GM10248 (cell line): ENCODE measurements at places on chromosomes 7 and 10.

DNA sequence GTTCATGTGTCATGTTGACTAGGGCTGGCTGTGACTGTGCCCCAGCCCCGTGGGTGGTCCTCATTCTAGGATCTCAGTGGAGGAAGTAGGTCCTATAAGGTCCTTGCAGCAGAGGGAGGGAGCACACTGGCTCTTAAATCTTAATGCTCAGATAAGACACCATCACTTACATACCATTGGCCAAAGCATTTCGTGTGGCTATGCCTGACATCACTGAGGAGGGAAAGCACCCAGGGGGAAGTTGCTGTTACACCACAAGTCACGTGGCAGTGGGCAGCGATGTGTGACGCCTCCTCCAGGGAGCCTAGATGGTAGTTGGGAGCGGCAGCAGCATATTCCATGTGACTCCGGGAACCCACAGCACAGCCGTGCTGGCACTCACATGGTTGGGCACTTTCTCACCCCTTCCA lies 224.7 kb upstream of the SH2B2 start:
- DNase-seq = peak; percentile 86

DNA sequence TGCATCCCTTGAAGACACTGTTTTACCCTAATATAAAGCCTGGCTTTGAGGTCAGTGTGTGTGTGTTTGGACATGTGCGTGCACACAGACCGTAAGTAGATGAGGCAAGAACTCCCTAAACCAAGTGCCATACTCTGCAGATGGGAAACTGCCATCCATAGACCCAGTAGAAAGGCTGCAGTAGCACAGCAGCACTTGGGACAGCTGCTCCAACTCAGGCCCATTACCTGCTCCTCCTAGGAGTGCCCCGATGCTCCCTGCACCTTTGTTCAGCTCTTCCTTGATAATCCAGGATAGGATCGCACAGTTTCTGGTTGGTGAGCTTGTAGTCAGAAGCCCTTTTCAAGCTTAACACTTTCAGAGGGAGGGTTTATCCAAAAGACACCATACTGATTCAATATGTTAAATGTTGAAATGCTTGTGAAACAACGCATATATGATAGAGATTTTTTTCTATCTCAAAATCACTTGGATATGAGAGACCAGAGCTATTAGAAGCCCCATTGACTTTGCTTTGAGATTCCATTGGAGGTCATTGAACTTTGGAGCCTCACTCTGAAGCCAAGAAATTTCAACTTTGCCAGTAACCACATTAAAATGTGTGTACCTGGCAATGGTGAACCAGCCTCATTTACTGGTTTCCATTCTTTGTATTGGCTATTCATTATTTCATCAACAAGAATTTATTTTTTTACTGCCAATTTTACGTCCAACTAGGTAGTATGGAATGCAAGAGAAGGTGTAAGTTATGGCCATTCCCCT lies 757.0 kb upstream of the GALNT17 start:
- DNase-seq = no peak

GRCh38 chr7:35802649-35803048 lies 1.8 kb downstream of the SEPTIN7 start:
- peak; percentile 18 for DNase-seq

DNA sequence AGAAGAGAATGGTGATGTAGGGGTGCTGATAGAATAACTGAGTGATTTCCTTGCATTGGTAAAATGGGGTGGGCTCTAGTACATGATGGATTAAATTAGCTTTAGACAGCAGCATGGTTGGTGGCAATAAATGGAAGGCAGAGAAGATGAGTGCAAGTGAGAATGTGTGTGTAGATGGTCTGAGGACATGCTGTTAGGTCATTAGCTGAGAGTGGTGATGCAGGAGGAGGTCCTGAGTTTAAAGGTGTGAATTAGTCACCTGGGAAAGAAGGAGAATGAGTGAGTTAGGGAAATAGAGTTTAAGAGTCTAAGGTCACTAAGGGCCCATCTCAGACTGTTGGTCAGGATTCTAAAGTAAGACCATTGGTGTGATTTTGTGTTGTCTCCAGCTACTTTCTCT lies 17.9 kb upstream of the SEC61A2 start:
- no peak for DNase-seq

DNA sequence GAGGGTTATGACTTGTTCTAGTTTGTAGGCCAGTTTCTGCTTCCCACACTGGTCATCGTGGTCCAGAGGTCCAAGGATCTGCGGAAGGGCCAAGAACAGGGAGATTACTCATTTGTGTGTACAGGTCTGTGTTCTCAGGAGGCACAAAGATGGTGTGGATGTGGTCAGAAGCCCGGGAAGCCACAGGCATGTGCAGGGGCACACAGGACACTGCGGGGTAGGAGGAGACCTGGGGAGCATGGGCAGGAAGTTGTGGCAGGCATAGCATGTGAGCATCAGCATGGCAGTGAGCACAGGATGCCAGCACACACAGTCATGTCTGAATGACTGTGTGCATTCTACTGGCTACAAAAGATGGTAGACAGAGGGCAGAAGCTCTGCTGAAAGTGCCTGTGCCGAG lies 445.8 kb downstream of the PLXNA4 start:
- DNase-seq = no peak

DNA sequence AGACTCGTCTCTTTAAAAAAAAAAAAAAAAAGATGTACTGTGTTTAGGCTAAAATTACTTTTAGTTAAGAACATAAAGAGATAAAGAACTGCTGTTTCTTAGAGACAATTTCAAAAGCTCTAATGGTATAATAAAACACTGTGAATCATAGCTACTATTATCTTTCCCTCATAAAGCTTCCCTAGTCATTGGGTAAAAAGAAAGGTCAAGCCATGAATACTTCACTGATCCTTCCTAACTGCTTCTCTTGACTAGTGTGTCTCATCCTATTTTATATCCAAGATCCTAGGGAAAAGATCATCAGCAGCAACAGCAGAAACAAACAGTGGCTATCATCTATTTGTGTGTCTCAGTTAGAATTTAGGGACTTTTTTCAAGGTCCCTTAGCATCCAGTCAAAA lies 10.5 kb downstream of the YME1L1 start:
- DNase-seq = no peak

GRCh38 chr7:22787951-22788350 lies 34.7 kb downstream of the TOMM7 start:
- no peak for DNase-seq

DNA sequence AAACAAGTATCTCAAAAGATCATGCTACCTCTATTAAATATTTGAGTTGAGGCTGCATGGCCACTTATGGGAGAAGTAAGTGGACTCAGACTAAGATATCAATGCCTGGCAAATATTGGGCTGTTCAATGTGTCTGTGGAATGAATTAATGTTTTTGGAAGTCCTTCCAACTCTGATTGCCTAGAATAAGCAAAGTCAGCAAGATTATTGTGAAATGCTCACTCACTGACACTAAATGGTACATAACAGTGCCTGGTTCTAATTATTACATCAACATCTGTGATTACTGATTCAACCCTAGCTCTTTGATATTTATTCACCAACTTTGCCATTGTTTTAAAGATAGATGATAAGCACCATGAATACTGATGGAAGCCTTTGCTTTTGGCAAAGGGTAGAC lies 45.5 kb upstream of the HDAC9 start:
- DNase-seq = no peak

GRCh38 chr7:105764506-105764905 lies 111.9 kb downstream of the ATXN7L1 start:
- DNase-seq = no peak

GRCh38 chr10:86817246-86817645 lies 60.8 kb downstream of the BMPR1A start:
- no peak for DNase-seq

GRCh38 chr10:103204353-103205255 lies 11.5 kb upstream of the NT5C2 start:
- no peak for DNase-seq

DNA sequence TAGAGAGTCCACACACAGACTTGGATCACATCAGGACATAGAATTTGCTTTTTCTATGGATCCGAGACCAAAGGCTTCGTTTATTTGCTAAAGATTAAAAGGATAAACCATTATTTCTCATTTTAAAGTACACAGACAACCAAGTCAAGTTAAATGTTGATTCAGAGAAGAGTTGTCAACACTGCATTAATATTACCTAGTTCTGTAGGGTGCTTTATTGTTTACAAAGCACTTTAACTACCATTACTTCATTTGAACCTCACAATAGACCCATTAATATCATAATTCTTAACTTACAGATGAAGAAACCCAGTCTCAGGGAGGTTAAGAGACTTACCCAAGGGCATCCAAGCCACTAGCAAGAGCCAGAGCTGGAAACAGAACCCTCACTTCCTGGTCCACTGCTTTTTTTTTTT lies 43.2 kb upstream of the GSAP start:
- DNase-seq = no peak

DNA sequence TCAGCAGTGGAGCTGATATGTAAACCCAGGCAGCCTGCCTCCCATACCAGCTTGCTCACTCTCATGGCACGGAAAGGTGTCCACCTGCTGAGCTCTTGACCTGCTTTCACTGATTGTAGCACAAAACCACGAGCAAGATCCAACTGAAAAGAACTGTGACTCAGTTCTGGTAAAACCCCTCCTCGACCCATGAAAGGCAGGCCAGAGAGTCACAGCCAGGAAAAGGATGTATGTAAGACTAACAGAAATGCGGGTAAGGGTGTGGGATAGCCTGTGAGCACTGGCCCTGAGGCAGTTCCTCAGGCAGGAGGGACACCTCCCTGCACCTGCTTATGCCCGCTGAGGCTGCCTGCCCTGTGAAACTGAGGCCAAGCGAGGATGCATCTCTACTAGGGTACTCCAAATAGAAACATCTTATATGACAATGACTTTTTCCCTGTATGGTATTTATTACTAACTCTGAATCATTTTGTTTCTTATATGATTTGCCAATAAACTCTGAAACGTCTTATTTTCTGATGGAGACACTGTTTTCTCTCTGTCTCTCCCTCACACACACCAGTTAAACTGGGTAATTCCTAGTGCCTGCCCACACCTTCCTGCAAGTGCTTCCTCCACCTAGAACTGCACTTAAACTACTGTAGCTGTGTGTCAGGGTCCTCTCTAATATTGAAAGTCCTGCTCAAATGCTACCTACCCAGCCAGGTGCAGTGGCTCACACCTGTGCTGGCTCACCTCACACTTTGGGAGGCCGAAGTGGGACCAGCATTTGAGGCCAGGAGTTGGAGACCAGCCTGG lies 73.3 kb upstream of the GHITM start:
- DNase-seq = no peak

DNA sequence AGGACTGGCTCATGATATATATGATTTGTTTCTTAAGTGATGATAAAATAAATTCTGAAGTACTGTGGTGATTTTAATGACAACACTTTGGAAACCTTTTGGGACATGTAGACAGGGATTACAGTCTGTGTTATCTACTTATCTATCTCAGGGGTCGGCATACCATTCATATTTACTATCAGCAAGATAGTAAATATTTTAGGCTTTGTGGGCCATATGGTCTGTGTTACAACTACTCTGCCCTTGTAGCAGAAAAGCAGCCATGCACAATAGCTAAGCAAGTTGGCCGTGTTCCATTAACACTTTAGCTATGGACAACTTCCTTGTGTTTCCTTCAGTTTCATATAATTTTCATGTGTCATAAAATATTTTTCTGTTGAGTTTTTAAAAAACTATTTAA lies 97.8 kb upstream of the PRPS1L1 start:
- no peak for DNase-seq

DNA sequence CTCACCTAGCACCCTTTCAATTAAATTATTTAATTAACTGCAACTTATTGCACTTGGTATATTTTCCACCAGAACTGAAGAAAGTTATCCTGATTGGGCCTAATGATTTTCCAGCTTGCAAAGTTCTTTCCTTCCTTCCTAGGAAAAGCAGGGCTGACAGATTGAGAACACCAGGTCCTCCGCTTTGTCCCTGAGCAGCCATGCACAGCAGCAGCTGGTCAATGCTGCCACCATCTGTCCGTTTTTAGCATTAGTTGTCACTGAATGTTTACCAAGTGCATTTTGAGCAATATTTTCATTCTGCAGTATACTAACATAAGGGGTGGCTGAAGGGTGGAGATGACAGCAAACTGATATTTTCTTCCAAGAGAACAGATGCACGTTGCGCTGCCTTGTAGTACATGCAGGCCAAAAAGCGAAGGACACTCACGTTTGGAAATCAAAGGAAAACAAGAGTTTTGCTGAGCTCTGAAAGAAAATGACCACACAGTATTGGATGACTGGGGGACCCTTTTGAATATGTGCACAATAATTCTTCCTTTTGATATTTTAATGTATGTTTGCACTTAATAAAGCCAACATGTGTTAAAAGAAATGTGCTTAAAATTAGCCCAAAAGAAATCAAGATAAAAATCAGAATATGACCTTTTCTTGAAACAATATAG lies 248.8 kb upstream of the PTN start:
- DNase-seq = peak; percentile 34

DNA sequence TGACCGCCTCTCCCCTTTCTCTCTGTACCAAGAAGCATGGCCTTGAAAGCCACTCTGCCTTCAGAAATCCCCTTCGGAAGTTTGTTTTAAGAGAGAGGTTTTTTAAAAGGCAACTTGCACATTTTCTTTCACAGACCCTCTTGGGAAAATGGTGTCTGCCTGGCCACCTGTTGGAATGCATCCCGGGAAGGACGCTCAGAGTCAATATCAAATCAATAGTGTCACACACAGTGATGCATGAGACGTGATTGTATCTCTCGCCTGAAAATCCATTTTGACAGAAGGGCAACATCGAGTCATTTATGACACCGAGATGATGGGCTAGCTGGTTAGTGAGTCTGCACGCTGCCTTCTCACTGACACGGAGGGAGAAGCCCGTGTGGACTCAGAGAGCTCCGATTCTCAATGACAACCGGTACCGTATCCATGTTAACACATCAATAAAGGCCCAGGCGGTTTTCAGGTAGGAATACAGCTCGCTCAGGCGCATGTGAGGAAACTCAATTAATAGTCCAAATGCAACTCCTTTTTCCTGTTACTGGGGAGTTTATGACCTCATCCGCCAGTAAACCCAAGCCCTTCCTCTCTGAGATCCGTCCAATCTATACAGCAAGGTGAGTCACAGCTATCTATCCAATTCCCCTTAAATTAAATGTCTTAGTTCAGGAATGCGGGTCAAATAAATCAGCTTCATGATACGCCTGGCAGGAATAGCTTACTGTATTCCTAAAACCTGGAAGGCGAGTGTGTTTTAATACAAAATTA lies 621.5 kb upstream of the MKI67 start:
- no peak for DNase-seq

- DNase-seq = no peak
Measured at GRCh38 chr10:112713411-112713810, 236.6 kb upstream of the TCF7L2 start.

- DNase-seq = no peak
Measured at GRCh38 chr7:27300421-27300820, 57.8 kb downstream of the EVX1 start.

- no peak for DNase-seq
Measured at GRCh38 chr7:93622036-93623033, 47.8 kb upstream of the CALCR start.

- peak; percentile 54 for DNase-seq
Measured at GRCh38 chr7:90596671-90597562, 796 bp downstream of the CDK14 start.

GRCh38 chr10:71285180-71285545 lies 33.9 kb upstream of the SLC29A3 start:
- DNase-seq = peak; percentile 78

DNA sequence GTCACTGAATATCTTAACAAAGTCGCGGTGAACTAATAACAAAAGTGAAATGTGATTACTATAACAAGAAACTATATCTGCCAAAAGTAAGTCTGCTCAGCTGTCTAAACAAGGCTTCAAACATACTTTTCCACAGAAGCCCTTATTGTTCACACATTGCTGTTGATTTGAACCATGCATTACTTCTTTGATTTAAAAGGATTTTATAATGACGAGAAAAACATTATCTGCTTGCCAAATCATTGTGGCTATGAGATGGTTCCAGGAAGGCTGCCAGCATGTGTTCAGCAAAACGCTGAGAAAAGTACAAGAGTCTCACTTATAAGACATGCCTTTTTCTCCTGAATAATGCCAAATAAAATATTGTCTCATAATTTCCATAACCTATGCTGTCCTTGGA lies 24.4 kb downstream of the RNF133 start:
- no peak for DNase-seq
